ENCODE measurements at places on chromosomes 13 and 19.

DNA sequence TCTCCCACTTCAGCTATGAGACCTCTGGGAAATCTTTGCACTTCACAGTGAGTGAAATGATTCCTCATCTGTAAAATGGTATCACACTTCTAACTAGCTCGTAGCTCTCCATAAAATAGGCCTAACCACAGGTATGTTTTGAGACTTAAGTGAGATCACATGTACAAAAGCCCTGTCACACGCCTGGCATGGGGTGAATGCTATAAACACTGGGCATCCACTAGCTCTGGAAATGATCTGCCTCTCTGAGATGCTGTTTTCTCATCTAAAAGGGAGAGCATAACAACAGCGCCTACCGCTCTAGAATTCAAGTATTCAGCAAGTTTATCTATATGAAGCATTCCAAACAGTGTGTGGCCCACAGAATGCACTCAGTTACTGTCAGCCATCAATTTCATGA, 2.2 kb downstream of the AKT2 start:
- no peak for DNase-seq

DNA sequence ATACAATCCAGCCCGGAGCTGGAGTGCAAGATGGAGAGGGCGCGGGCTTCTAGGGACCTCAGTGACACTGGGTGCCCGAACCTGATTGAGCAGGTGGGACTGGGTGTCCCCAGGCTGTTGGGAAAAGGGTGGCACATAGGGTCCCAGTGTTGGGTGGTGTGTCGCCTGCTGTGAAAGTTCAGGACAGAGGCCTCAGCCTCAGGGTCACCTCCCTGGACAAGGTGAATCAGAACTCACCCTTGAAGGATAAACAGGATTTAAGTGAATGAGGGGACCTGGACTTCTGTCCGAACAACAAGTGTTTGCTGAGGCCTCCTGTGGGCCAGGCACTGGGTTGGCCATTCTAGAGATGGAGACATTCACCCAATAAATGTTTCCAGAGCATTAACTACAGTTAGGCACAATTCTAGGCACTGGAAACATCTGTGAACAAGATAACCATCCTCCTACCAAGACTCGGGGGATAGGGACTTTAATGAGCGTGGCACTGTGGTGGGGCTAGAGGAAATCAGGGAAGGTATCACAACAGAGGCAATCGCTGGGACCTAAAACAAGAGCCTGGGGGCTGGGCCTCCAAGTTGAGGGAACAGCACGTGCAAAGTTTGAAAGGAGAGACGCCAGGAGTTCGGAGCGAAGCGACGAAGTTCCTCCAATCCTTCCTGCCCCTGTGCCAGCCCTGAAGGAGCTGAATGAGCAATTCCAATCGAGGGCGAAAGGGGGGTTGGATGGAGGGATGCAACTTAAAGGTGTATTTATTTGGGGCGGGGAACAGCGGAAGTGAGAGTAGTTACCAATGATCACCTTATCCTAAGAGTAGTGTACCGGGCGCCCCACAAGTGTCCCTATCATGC, 921 bp upstream of the POLD1 start:
- DNase-seq: no peak

DNA sequence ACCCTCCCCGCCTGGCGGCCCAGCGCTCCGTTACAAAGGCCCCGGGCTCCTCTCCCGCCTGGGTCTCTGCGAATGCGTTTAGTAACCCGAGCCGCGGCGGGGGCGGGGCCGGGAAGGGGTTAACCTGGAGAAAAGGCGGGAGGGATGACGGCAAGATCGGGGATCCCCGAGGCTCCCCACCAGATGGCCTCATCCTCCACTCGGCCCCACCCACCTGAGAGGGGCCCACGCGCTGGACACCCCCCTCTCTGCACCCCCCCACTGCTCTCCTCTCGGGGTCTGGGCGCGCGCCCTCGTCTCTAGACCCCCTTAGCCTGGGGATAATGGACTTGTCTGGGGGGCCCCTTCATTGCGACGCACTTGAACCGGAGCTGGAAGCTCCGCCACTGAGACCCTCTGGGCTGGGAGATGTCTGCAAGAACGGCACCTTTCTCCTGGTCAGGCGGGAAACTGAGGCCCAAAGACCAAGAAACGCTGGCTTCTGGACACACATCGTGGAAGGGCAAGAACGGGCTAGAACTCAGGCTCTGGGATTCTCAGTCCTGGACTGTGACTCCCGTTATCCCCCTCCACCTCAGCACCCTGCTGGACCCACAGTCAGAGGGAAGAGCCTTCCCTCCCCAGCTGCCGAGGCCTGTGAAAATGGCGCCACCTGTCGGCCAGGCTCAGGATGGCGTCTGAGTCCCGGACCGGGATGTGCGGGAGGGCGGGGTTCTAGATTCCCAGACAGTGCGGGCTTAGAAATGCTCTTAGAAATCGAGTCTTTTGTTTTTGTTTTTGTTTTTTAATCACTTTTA, 2.9 kb upstream of the LTBP4 start:
- peak; percentile 82 for DNase-seq

GRCh38 chr19:24046550-24046949, 40.4 kb upstream of the ZNF254 start:
- no peak for DNase-seq

GRCh38 chr13:25116044-25116443, 20.1 kb downstream of the PABPC3 start:
- DNase-seq: no peak

DNA sequence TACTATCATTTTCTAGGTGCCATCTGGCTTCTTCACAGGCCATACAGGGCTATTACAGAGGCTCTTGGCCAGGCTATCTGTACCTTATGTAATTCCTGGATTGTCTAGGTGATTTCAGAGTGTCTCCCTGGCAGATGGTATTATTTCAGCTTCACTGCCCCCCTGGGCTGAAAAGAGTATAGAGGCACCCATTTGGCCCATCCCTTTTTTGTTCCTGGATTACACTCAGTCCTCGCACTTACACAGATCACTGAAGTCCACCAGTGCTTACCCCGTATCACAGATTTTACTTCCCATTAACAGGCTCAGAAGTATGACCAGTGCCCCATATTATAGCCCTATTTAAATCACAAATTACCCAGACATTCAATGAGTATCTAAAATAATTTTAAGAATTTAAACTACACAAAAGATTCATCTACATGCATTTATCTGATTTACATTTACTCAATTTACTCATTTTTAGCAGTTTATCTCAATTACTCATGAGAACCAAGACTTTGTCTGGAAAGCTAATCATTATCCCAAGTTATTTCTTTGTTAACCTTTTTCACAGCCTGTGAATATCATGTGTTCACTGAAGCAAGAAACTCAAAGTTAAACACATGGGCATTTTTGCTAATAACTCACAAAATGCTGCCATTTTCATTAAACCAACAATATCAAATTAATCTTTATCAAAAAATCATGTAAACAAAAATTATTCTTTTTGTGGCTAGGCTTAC, 121.0 kb downstream of the PCDH20 start:
- no peak for DNase-seq

DNA sequence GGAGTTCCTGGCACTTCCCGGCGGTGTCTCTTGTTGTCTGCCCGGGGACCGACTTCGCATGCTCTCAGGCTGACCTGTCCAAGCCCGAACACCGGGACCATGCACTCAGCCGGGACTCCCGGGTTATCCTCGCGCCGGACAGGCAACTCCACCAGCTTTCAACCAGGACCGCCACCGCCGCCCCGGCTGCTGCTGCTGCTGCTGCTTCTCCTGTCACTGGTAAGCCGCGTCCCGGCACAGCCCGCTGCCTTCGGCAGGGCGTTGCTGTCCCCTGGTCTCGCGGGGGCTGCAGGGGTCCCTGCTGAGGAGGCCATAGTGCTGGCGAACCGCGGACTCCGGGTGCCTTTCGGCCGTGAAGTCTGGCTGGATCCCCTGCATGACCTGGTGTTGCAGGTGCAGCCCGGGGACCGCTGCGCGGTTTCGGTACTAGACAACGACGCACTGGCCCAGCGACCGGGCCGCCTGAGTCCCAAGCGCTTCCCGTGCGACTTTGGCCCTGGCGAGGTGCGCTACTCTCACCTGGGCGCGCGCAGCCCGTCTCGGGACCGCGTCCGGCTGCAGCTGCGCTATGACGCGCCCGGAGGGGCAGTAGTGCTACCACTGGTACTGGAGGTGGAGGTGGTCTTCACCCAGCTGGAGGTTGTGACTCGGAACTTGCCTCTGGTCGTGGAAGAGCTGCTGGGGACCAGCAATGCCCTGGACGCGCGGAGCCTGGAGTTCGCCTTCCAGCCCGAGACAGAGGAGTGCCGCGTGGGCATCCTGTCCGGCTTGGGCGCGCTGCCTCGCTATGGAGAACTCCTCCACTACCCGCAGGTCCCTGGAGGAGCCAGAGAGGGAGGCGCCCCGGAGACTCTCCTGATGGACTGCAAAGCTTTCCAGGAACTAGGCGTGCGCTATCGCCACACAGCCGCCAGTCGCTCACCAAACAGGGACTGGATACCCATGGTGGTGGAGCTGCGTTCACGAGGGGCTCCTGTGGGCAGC, 661 bp downstream of the FREM2 start:
- no peak for DNase-seq

GRCh38 chr19:6654347-6655310, 15.3 kb downstream of the TNFSF14 start:
- DNase-seq: no peak

DNA sequence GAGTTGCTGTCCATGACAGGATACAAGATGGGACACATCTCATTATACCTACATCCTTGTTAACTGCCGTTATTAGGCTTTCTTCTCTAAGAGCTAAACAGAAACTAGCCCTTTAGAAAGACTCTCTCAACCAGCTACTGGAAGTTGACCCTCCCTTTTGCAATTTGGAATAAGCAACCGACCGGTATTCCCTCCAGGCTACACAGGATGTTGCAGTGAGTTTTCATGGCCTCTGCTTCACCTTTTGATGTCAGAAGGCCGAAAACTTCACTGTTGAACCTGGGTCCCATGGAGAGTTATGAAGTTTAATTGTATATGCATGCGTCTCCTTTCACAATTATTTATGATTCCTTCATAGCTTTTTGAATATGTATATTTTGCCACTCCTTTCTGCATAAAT, 1042.5 kb upstream of the SPRY2 start:
- no peak for DNase-seq

DNA sequence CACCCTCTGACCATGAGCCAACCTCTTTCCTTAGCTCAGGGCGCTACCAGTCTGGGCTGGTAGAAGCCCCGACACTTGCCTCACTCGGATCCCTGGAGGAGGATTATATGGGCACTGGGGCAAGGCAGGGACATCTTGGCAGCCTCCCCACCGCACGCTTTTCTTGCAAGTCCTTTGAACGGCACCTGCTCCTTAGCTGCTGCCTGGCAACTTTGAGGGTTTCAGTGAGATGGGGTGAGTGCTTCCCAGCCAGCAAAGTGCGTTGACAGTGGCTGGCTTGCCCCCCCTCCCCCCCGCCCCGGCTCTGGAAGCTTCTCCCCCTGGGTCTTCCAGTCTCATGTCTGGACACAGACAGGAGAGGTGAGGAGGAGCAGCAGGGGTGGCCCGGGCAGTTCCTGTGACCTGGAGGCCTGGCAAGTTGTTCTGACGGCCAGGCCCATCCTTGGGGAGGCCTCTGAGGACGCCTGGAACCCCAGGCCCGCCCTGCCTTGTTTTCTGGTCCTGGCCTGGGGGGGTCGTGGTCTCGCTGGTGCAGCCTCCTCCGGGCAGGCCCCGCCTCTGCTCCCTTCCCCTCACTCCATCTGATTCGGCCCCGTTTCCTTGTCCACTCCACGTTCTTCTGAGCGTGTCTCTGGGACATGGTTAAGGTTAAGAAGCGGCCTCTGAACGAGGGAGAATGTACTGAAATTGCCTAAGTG, 75.2 kb downstream of the ATP11A start:
- DNase-seq: no peak

GRCh38 chr13:80388506-80388905, 47.6 kb upstream of the SPRY2 start:
- no peak for DNase-seq

GRCh38 chr13:45325806-45326205, 15.2 kb downstream of the TPT1 start:
- peak; percentile 89 for DNase-seq

- DNase-seq: no peak
These were observed 30.8 kb downstream of the FAM124A start for GRCh38 chr13:51252954-51253532.

GRCh38 chr19:29379257-29380021, 146.4 kb upstream of the VSTM2B start:
- DNase-seq: no peak

DNA sequence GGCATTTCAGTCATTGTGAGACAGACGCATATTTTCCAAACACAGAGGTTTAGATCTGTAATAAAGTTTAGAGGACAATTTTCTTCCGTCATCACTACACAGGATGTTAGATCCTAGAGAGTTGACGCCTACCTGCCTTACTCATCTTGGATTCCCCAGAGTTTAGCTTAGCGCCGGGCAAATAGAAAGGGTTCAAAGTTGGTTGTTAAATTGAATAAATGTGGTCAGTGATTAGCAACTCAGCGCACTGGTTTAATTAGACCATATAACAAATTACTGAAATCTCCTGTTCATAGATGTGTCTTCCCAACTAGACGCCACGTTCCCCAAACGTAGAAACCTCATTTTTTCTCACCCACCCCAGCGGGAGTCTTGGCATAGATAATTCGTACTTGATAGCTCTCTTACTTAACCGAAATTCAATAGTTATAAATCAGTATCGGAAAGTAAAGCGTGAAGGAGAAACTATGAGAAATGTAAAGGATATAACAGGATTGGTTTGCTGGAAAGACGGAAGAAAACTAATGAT, 726 bp upstream of the UFM1 start:
- peak; percentile 43 for DNase-seq

GRCh38 chr13:74336546-74336945, 202.3 kb upstream of the KLF12 start:
- DNase-seq: no peak

- no peak for DNase-seq
These were observed at the start of gene YJEFN3 for GRCh38 chr19:19528721-19529490. Gene YJEFN3 (plus strand): TSS chr19:19528911. CDS start chr19:19528933, 22 bp downstream.

GRCh38 chr19:33403973-33404304, 30.4 kb downstream of the CEBPG start:
- no peak for DNase-seq

DNA sequence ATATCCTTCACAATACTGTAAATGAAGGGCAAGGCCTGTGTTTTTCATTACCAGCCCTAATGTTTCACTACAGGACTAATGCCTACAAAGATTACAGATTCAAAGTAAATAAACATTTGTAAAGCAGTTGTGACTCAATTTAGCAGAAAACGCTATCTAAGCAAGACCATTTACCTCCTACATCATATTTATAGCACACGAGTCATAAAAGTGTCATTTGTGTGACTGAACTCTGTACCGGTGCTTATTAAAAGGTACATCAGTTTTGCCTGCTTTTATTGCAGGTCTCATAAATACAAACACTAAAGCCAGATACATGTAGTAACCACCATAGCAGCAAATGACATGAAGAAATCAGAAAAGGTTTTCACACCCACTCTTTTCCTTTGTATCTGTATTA, 61.5 kb upstream of the SLC15A1 start:
- DNase-seq: peak; percentile 17

GRCh38 chr19:24052811-24053210, 34.2 kb upstream of the ZNF254 start:
- no peak for DNase-seq

GRCh38 chr13:111253365-111253872, 67.0 kb upstream of the TEX29 start:
- no peak for DNase-seq

- no peak for DNase-seq
These were observed 92.1 kb downstream of the GPC6 start for GRCh38 chr13:93318534-93319254.
